A673 (cell line): ENCODE measurements at places on chromosomes 6 and 20.
A peak's percentile ranks its signal among the peaks of the same experiment; 100 is the strongest.

- H3K27ac ChIP-seq: no peak overlapping the region
- H3K27me3 ChIP-seq: no peaks in the 10 kb centered on the region
- peaks cover 5% of the 10 kb centered on the region for H3K4me1 ChIP-seq
Measured at GRCh38 chr6:44712353-44713111, 325.0 kb downstream of the CDC5L start.

DNA sequence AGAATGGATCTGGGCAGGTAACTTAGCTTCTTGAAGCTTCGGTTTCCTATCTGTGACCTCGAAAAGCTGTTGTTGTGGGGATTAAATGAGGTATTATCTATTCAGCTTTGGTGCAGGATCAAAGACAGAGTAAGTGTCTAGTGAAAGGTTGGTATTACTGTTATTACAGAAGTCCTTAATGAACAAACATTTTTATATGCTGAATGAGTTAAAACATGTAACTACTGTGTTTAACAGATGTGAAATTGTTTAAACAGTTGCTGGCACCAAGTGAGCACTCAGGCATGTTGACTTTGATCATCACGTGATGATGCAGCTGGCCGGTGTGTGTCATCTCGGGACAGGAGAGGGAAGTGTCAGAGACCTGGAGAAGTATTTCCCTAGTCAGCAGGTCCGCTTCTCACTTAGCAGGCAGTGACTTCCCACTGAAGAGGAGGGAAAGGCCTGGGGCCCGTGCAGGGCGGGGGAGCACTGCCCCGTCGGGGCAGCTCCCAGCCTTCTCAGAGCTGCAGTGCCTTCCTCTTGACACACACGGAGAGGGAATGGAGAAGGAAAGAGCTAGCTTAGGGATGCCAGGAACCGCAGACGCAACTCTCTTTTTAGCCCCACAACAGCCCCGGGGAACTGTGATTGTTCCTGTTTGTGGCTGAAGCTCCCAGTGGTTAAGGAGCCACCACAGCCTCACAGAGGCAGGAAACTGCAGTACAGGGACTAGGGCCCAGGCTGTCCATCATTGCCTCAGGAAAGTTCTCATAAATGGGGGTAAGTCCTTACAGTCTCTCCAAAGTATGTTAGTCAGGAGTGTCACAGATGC lies 18.0 kb downstream of the TUBB2A start:
- peaks cover 5% of the 10 kb centered on the region for H3K4me1 ChIP-seq
- no peak overlapping the region for H3K27ac ChIP-seq
- no peak overlapping the region for H3K4me3 ChIP-seq
- no peaks in the 10 kb centered on the region for H3K27me3 ChIP-seq
- DNase-seq: no peak
- H3K36me3 ChIP-seq: peaks cover 27% of the 10 kb centered on the region

DNA sequence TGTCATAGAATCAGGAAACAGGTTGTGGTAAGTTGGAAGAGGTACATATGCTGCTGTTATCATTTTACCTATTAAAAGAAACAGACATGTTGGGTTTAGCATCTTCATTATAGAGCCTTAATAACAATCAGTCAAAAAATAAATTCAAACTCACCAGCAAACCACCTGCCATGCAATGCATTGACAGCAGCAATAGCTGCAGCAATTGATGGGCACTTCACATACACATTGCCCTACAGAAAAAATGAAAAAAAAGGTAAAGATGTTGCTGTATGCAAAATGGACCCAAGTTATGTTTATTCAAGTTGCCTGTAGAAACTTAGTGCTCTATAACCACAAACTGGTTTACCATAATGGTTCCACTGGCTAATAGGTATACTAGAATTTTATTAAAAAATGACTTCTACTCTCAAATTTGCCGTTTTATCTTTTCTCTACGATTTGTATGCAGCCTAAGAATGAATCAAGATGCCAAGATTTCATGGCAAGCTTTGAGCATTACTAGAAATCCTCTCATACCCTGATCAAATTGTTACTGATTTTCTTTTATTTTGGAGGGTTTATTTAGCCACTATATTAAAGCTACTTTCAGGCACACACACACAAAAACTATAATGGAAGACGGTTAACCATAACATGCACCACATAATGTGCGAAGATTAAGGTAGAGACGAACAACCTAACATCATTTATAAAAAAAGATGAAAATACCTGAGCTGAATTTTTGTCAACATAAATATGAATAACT lies 5.5 kb downstream of the ROMO1 start:
- H3K27me3 ChIP-seq: no peaks in the 10 kb centered on the region
- no peak for DNase-seq
- no peak overlapping the region for H3K4me3 ChIP-seq
- no peak overlapping the region for H3K27ac ChIP-seq
- peaks cover 23% of the 10 kb centered on the region for H3K4me1 ChIP-seq

- peak; percentile 34 for DNase-seq
- no peaks in the 10 kb centered on the region for H3K27me3 ChIP-seq
- peak overlapping the region; percentile 45 for H3K4me3 ChIP-seq
- peaks cover 28% of the 10 kb centered on the region for H3K4me1 ChIP-seq
- peak overlapping the region; percentile 79 for H3K27ac ChIP-seq
- no peaks in the 10 kb centered on the region for H3K36me3 ChIP-seq
Measured at GRCh38 chr6:37103169-37104039, 66.5 kb upstream of the PIM1 start.

DNA sequence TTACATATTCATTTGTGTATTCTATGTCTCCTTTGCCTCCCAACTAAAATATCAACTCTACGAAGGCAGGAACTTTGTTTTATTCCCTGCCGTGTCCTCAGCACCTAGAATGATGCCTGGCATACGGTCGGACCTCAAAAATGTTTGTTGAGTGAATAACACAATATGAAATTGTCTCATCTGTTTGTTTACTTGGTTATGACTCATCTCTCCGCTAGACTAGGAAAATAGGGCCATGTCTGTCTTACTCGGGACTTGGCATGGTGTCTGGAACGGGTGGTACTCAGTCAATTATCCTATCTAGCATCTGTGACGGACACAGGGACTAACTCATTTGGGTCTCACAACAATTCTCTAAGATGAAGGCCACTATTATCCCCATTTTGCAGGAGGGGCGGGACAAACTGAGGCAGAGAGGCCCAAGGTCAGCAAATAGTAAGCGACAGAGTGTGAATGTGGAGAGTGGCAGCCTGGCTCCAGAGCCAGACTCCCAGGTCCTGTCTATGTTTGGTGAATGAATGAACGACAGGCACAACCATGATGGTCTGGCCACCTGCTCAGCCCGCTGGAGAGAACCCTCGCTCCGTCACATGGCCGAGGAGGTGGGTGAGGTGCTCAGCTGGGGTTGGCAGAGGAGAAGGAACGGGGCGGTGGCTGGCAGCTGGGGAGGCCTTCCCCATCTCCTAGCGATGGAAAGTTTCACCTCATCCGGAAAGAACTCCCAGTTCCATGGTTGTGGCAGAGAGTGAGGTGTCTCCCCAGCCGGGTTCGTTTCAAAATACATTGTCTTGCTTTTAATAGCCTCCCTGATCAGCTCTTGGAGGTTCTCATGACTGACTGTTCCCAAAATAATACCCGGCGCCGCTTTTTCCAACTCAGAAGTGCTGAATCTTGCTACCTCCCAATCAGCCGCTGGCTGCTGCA lies 27.6 kb upstream of the NFATC2 start:
- H3K27me3 ChIP-seq: no peaks in the 10 kb centered on the region
- no peak overlapping the region for H3K27ac ChIP-seq
- no peak for DNase-seq
- H3K36me3 ChIP-seq: no peaks in the 10 kb centered on the region

DNA sequence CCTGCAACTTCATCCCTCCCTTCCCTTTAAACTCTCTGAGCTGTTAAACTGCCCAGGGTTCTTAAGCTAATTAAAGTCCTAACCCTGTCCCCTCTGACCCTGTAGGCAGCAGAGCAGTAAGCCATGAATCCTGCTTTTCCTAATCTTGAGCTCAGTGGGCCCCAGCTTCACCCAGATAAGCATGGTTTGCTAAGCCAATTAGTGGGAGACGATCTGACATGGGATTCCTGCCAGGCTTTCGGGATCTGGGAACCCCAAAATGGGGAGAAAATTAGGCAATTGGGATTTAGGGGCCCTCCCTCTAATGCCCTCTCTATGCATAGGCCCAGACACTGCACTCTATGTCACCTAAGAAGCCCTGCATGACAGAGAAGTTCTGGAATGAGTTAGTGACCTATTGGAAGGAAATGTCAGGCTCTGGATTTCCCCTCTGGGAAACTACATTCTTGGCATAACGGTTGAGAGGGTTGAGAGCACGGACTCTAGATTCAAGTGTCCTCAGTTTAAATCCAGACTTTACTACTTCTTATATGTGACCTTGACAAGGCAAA lies 4.6 kb downstream of the XKR7 start:
- H3K4me1 ChIP-seq: no peaks in the 10 kb centered on the region
- no peaks in the 10 kb centered on the region for H3K36me3 ChIP-seq
- peaks cover 45% of the 10 kb centered on the region for H3K27me3 ChIP-seq
- no peak for DNase-seq
- no peak overlapping the region for H3K27ac ChIP-seq

GRCh38 chr6:105014954-105015353 lies 58.0 kb downstream of the LIN28B start:
- no peak overlapping the region for H3K4me3 ChIP-seq
- DNase-seq: peak; percentile 47
- peaks cover 11% of the 10 kb centered on the region for H3K4me1 ChIP-seq
- H3K36me3 ChIP-seq: no peaks in the 10 kb centered on the region

DNA sequence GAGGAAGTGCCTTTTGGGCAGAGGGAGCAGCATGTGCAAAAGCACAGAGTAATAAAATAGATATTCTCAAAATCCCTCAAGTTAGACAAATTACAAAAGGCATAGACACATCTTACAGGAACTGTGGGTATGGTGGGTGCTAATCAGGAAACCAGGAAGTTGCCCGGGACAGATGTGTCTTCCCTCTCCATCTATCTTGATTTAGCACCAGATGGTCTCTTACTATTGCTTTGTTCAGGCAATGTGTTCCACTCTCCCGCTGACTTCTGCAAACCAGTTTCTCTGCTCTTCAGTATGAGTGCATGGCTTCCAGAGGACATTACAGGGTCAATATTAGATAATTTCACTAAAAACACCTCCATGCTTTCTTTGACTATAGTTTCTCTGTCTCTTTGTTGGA lies 13.2 kb downstream of the CITED2 start:
- no peaks in the 10 kb centered on the region for H3K36me3 ChIP-seq
- peaks cover 8% of the 10 kb centered on the region for H3K4me1 ChIP-seq
- no peak overlapping the region for H3K27ac ChIP-seq
- H3K4me3 ChIP-seq: no peak overlapping the region
